ENCODE measurements at places on chromosomes 1 and 21.

GRCh38 chr21:45533846-45534635, 8.2 kb downstream of the SLC19A1 start:
- DNase-seq = no peak

DNA sequence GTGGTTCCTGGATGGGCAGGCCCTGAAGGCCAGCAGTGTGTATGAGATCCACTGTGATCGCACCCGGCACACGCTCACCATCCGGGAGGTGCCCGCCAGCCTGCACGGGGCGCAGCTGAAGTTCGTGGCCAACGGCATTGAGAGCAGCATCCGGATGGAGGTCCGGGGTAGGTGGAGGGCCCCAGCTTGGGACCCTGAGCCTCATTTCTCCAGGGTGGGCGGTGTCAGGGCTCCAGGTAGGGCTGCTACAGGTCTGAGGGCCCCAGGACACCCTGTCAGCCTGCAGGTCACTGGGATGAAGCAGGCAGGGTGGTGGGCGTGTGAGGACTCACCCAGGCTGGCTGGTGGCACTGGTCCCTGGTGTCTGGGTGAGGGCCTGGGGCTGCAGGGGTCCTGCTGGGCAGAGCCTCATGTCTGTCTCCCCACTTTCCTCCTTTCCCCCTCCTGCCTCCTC, 7.8 kb downstream of the OBSCN start:
- no peak for DNase-seq

DNA sequence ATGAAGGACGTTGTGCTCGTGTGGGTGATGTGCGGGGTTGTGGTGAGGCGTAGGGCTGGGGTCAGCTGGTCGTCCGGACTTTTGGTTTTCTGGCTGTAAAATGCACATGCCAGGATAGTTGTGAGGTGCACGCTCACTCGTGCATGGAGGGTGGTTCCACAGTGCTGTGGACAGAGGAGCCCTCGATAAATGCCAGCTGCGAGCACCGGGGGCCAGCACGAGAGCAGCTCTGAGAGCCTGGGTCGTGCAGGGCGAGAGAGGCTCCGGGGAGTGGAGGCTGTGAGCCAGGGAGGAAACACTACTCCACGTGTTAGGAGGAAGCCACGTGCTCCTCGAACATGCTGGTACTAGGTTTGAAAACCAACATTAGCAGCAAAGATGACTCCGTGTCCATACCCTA, 39.4 kb downstream of the COL18A1 start:
- no peak for DNase-seq

- peak; percentile 81 for DNase-seq
These were observed at the start of gene TTC22 for GRCh38 chr1:54800899-54801759. Gene TTC22 (minus strand): TSS chr1:54801323. CDS start chr1:54801163, 160 bp downstream.

DNA sequence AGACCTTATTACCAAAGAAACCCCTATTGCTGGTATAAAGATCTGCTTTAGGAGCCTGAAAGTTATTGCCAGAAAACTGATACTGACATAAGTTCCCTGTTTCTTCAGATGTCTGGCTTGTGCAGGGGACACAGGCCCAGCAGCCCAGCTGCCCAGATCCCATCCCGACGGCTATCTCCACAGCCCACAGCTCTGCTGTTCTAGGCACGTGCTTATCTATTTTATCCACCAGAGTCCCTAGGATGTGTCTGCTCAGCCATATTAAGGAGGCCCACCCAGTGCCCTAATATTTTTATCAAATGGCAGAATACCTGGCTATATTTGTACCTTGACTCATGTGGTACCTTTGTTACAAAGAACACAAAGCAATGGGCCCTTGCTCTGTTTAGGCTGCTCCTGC, 58.9 kb downstream of the DDX20 start:
- DNase-seq = no peak

GRCh38 chr1:170360601-170361000, 171.4 kb upstream of the GORAB start:
- DNase-seq = no peak

DNA sequence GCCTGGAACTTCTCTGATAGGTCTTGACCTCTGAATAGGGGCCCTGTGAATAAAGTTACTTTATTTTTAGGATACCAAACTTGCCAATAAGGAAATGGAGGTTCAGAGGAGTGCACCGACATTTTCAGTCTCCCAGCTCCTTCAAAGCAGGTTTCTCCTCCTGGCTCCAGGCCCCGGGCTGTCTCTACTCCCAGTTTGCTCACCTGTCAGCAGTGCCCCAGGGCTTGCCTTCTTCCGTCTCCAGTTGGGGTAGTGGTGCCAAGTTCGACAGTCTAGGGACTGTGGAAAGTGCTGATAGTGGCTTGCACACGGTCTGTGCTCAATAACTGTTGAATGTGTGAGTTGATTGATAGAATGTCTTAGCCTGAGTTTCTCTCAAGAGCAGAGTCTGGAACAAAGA, 149.2 kb downstream of the ACTL8 start:
- no peak for DNase-seq

GRCh38 chr1:200369706-200370105, 40.1 kb downstream of the ZNF281 start:
- DNase-seq = no peak

- DNase-seq = no peak
These were observed 13.2 kb upstream of the SLC45A3 start for GRCh38 chr1:205693421-205693991.

GRCh38 chr1:67788238-67788790, 45.0 kb downstream of the GNG12 start:
- no peak for DNase-seq

DNA sequence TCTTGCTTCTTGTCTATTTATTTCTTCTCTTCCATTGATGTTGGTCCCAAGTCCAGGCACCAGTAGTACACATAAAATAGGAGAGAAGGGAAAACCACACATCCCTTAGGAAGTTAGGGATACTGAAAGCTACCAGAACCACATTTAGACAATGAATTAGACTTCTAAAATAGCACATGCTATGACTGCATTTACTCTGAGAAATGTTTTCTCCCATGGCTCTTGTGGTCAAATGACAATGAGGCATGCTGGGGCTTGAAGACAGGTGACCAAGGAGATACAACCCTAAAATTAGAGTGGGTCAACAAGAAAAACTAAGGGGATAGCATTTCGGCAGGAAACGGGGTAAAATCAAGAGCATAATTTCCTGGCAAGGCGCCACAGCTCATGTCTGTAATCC, 17.1 kb downstream of the MTOR start:
- DNase-seq = no peak

DNA sequence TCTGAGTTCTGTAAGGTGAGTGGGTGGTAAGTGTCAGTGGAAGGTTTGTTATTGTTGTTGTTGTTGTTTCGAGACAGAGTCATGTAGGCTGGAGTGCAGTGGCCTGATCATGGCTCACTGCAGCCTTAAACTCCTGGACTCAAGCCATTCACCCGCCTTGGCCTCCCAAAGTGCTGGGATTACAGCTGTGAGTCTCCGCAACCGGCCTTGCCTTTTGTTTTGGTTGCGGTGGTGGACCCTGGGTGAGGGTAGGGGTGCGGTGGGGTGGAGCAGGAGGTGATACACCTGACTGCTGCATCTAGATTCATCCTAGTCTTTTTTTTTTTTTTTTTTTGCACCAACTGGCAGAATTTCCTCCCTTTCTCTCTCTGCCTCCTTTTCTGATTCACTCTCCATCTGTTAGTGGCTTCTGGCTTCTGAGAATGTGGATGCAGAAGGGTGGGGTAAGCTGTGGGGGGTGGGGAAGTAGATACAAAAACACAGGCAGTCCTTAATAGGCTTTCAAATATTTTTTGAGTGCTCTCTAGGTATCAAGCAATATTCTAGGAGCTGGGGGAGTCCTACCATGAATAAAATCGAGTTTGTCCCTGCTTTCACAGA, 4.6 kb upstream of the GMEB1 start:
- no peak for DNase-seq

DNA sequence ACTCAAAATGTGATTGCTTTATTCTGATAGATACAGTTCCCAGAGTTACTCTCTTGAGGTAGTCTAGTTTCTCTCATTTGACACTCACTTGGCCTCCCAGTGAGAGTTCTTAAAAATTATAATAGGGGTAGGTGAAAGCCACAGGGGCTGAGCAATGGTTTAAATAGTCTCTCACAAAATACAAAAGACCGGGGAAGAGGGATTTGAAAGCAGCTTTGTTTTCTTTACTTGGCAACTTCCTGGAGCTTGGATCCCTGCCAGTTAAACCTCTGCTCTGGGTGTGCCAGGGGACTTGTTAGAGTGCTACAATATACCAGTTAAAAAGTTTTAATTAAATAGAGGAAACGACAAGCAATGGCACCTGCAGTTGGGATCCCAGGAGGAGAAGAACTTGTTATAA, 31.7 kb downstream of the OR13G1 start:
- DNase-seq = no peak

DNA sequence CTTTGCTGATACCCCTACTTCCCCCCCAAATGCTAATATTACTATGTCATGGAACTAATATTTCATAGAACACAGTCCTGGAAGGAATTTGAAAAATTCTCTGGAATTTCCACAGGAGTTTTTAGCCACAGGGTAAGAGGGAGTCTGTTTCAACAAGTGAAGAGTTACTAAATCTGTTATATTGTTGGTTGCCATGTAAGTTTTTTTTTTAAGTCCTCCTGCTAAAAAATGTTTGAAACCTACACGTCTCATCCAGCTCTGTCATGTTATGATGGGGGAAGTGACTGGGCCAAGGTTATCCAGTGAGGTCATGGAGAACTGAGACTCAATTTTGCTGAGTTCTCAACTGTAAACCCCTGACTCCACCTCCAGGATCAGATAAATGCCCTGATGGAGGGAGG, 60.8 kb upstream of the USP24 start:
- DNase-seq = peak; percentile 18

GRCh38 chr1:179776831-179777230, 33.7 kb downstream of the FAM163A start:
- DNase-seq = no peak

DNA sequence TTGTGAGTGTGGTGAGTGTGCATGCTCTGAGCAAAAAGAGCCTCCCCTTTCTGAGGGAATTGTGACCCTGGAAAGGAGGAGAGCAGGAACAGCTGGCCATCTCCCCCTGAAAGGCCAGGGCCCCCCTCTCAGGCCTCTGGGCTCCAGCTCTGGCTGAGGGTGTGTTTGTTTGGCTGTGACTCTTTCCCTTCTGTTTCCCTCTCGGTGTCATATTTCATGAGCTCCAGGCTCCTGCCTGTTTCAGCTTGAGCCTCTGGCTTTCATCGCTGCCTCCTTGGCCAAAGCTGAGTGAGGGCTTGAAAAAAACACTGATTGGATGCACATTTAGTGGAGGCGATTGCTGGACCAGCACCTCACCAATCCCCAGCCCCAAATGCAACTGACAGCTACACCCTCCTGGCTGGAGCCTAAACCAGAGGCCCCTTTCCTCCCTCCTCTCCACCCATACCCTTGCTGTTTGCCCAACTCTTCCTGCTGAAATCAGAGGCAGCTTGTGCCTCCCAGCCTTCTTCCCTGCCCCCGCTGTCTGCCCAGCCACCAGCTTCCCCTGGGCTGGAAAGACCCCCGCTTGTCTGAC, 64.1 kb downstream of the DDR2 start:
- no peak for DNase-seq

DNA sequence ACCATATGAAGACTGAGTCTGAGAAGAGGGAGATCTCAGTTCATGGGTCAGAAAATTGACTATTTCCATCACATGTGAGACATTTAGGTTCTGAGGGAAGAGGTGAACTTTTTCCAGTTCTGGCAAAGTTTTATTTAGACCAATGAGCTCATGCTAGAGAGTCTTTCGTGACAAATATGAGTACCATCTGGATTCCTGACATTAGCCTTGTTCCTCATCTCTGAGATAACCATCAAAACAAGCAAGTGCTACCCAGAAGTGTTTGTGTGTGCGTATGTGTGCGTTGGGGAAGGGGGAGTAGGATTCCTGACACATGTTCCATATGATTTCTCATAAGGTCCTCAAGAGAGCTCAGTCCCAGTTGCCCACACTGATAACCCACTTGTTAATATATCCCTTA, 120.6 kb downstream of the FASLG start:
- no peak for DNase-seq

- no peak for DNase-seq
These were observed 11.7 kb downstream of the FAM151A start for GRCh38 chr1:54611621-54612020.

GRCh38 chr1:202101184-202101583, 21.5 kb upstream of the GPR37L1 start:
- no peak for DNase-seq

DNA sequence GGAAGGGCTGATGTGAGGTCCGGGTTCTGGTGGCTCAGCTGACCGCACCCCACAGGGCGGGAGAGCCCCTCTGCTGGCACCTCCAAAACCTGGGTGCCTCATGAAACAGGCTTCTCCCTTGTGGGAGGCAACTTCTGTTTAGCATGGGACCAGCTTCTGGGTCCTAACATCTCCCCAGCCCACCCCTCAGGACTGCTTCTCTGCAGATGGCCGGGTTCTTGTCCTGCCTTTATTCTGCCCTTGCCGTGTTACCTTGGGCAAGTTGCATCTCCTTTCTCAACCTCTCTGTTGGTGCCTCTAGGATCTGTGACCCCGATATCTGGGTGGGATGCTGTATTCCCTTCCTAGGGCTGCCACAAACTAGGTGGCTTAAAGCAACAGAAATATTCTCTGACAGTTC, 15.0 kb upstream of the TTC22 start:
- no peak for DNase-seq

DNA sequence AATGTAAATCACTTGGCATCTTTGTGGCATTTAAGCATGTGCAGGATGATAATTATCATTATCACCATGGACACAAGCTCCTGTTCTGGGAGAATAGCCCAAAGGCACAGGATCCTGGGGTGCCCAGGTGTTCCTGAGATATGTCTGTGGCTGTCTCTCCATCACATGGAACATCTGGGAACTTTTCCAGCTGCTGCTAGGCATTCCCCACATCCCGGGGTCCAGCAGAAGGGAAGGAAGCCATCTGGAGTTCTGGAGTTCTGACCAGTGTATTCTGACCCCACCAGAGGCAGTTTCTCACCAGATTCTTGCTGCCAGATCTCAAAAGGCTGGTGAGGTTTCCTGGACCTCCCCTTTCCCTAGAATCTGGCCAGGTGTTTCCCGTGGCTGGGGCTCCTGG, 259.7 kb upstream of the VAMP3 start:
- DNase-seq = no peak

DNA sequence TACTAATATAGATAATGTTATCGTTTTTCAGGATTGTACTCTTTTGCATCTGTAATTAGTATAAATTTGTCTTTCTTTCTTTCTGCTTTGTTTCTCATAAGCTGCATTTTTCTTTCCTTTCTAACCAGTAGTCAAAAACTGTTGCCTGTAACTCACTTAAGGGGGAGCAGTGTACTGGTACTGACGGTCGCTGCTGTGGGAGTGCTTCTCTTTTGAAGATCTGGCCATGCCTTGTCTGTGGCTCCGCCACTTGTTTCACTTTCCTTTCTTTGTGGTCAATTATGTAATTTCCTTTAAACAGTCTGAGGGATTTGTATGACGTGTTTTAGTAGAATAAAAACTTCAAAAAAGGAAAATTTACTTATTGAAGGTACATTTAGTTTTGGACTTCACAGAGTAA, 37.0 kb downstream of the MIA3 start:
- peak; percentile 72 for DNase-seq

- DNase-seq = no peak
These were observed 23.2 kb upstream of the LRP8 start for GRCh38 chr1:53350853-53351767.
